ENCODE measurements at places on chromosomes 16 and 17. TPM values are rescaled to one million over a fixed set of nuclear protein-coding genes. Genes with fewer than 3 reads are reported as not detected.
A peak's percentile ranks its signal among the peaks of the same experiment; 100 is the strongest.

- no peak for DNase-seq
These were observed 12.1 kb downstream of the TEKT5 start for GRCh38 chr16:10682604-10683003.

GRCh38 chr16:12460064-12460392 is 343.7 kb downstream of the CPPED1 start:
- DNase-seq = no peak

DNA sequence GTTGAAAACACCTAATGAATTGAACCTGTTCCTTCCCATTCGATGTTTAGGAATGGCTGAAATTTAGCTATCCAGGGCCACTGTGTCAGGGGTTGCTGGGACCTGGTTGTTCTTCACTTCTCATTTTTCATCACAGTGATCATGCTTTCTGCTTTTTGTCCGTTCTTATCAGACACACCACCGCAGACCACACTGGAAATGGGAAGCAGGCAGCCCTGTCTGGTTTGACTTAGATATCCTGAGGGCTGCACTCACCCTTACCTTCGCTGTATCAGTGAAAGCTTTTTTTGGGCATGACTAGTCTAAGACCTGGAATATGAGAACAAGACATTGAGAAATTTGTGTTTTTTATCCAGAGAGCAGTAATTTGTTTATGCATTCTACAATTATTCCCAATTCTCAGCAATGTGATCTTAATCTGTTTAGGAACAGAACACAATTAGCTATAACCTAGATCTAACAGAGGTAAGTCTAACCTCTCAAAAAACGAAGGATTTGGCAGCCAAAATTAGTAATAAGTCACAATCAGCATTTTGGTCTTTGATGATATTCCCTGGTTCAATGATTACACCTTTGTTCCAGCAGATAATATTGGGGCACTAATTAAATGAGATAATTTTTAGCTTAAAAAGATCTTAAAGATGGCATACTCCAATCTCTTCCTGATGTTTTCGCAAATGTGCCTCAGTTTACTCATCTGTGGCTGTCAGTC is 126.0 kb upstream of the GOT2 start:
- no peak for DNase-seq

DNA sequence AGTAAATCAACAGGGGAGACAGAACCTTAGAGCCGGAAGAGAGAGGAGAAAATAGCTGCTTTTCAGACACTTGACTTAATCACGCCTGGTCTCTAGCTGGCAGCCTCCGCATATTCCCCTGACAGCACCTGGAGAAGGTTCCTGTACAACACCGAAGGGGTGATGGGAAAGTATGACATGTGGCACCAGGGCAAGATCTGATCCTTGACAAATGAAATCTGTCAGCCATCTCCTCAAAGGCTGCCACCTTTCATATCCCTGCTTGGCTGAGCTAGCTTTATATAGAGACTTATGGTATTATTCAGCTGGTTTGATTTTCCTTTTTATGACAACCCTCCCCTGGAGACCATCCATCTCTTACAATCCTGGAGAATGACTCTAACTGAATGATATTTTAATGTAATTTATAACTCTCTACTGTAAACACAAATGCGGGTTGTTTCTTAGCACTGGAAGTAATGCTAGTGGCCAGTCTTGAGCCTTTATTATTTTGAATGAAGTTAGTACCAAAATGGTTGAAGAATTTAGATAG is 1205.3 kb upstream of the CDH8 start:
- no peak for DNase-seq

DNA sequence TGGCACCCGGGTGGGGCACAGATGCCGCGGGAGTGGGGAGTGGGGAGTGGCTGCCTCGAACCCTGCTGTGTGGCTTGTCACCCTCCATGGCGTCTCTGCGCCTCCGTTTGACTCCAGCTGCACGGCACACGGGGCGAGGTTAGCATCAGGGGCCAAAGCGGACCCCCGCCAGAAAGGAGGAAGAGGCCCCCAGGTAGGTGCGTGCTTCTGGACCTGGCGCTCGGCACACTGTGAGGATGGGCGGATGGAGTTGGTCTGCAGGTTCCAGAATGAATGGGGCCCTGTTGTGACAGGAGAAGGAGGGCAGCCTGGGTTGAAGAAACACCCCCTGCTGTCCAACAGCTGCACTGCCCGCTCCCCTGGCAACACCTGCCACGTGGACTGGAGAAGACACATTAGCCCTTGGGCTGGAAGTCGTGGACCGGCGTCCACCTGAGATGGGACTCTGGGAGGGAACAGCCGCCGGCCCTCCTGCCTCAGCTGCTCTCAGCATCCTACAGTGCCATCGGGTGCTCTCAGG is 9.4 kb upstream of the FASN start:
- DNase-seq = peak; percentile 44

DNA sequence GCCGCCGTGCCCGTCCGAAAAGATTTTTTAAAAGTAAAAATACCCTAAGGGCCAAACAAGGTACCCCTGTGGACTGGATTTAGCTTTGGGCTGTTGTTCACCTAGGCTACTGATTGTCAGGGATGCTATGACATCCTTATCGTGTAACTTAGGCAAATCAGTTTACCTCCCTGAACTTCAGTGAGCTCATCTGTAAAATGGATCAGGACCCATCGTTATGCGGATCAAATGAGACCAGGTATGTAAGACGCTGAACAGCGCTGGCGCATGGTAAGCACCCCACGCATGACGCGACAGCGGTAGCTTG is 658 bp upstream of the ZNF771 start:
- no peak for DNase-seq

GRCh38 chr16:49859125-49859811 is 3.4 kb upstream of the ZNF423 start:
- DNase-seq = peak; percentile 50

- DNase-seq = no peak
These were observed 353.3 kb downstream of the SEC14L1 start for GRCh38 chr17:77493901-77494663.

DNA sequence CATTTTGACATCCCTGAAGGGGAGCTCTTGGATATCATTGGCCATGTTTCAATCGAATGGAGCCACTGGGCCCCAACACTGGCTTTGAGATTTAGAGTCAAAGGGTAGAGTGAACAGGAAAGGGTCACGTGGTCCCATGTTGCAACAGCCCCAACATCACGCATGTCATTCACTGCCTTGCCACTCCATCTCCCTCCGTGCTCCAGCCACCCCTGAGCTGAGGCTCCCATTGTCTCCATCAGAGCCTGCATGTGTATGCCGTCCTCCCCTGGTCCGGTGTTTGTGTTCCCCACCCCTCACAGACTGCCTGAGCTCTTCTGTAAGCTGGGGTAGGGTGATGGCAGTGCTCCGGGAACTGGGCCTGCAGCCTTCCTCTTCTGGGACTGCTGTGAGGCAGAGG is 12.1 kb downstream of the NFE2L1 start:
- no peak for DNase-seq

DNA sequence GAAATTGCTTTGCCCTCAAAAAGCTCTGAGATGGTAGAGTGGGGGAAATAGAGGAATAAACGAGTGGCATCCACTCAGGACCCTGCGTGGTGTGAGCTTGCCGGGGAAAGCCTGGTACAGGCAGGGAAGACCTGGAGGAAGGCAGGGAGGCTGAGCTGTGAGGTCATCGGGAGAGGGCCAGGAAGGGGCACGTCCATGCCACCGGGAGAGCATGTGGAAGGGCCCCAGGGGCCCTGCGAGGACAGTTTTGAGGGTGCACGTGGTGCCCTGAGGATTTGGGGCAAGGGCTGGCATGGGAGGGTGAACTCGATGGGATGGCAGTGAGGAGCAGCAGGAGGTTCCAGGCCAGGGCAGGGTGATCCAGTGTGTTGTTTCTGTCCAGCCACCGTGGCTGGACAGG is 56.3 kb upstream of the CBFA2T3 start:
- no peak for DNase-seq

DNA sequence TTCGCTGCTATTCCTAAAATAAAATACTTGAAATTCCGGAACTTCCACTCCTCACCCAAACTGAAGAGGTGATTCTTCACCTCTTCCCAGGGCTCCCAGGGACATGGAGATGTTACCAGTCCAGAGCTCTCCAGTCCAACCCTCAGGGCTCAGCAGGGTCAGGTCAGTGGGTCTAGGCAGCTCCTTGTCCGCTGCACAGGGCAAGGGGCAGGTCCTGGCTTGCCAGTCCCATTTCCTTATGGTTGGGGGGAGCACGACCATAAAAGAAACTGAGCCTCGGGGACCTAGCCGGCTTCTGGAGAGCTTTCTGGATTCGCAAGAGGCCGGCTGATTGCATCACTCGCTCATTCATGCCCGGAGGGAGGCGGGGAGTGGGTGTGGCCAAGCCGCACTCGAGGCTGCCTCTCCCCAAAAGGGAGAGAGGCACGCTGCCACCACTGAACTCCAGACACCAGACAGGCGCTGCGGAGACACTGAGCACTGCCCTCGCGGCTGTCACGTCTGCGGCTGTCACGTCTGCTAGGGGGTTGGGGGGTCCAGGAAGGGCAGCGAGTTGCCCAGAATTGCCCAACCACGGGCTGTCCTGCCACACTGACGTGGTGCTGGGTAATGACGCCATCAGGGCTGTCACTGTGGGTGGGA is 15.8 kb downstream of the SLC7A5 start:
- peak; percentile 90 for DNase-seq

DNA sequence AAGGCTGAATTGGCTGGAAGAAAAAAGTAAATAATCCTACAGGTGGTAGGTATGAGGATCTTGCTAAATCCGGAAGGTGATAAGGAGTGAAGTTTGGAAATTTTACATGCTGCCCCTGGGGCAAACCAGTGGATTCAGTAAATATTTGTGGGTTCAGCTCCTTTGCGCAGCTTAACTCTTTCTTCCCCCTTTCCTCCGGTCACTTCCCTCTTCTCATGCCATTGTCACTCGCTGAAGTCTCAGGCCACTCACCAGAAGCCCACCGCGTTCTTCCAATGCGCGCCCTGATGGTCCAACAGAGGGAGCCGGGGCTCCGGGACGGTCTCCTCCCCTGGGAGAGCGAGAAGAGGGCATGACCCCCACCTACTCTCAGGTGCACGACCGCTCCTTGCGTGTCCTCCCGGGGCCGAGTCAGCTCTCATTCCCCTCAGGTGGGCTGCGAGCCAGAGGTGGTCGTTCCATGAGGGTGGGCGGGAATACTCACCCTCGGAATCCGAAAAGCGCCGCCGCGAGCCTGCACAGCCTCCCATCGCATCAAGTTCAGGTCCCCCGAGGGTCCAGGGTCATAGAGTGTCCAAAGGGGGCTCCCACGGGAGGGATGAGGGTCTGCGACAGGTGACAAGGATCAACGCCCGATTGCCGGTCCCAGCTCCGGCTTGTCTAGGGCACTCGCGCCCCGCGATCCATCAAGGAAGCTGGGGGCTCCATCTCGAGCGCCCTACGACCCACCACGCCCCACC is 474 bp downstream of the CLN3 start:
- DNase-seq = peak; percentile 64

GRCh38 chr16:53769787-53770186 is 65.8 kb downstream of the FTO start:
- no peak for DNase-seq

DNA sequence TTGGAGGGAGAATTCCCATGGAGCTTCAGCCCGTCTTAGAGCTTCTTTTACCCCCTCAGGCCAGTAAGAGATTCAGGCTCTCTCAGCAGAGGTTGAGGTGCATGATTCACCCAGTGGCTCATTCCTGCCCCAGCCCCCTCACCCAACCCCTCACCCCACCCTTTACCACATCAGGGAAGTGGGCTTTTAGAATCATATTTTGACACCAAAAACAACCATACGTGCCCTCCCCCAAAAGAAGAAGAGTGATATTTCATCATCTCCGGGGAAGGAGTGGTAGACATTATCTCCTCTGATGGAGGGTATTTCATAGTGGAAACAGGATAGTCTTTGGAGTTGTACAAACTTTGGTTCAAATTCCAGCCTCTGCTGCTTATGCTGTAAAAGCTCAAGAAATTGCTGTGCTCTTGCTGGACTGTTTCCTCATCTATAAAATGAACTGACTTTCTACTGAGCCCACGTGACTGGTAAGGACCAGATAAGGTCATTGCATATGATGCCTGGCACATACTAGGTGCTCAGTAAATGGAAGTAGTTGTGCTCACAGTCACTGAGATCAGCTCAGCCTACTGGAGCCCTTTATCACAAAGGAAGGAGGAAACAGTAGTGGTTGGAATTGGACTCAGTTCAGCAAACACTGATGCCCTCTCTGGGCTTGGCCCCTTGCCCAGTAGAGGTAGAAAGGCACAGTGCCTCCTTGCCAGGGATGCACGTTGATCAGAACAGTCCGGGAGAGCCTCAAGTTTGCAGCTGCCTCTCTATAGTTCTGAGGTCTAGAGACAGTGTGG is 18.3 kb upstream of the CCL5 start:
- no peak for DNase-seq

- no peak for DNase-seq
These were observed 357.4 kb downstream of the SEC14L1 start for GRCh38 chr17:77498091-77498741.

- DNase-seq = no peak
These were observed 336.5 kb downstream of the C16orf95 start for GRCh38 chr16:86980644-86981043.

GRCh38 chr16:4375717-4376116 is 4.1 kb downstream of the VASN start:
- DNase-seq = no peak

DNA sequence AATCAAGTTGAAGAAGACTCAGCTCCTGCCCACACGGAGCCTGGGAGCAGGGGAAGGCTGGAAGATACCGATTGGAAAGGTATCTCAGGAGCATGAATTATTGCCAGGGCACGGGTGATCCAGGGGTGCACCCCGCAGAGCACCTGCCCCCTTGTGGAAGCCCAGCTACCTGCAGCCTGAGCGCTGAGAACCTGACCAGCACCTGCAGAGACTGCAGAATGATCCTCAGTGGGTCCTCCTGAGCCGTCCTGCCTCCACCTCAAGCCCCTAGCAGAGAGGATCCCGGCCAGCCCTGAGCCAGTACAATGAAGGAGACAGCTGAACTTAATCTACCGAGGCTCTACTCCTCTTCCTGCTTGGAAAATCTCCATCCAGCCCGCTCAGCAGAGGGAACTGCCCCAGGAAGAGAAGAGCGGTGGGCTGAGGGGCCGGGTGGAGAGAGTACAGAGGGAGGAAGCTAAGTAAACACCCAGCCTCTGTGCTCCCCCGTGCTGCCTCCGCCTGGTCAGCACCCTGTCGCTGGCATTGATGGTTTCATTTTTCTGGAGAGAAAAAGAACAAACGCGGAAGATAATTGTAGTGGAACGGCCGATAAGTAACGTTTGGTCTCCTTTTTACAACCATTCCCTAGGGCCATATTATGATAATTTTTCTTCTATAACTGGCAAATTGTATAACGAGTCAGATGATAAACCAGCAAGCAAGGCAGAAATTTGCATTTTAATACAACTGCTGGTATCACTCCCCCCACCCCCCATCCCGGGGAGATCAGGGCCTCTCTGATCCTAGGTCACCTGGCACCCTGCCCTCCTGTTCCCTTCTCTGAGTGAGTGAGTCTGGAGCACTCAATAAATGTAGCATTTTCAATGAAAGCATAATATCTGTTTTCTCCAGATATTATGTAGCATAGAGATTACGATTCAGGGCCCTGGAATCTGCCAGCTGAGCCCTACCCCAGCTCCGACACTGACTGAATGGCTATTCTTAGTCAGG is 204.5 kb upstream of the RPL38 start:
- peak; percentile 85 for DNase-seq

- no peak for DNase-seq
These were observed 10.4 kb downstream of the KPNB1 start for GRCh38 chr17:47660064-47660492.

The ZDHHC1 gene
- 2.3 TPM for total RNA-seq

The GRAP gene
- total RNA-seq = 0.24 TPM

The KRT14 gene
- not detected for total RNA-seq

The SNAI3 gene
- 19.4 TPM for total RNA-seq

The CMTM4 gene
- total RNA-seq = 77.0 TPM

The PLA2G10 gene
- total RNA-seq = 0.94 TPM

The ITGAL gene
- total RNA-seq = not detected

The CLEC19A gene
- not detected for total RNA-seq

The C16orf96 gene
- 1.2 TPM for total RNA-seq

The KRTAP17-1 gene
- total RNA-seq = not detected

Data from GM23338 (cell line).